Tibial nerve (tissue), 4 donors: ENCODE measurements at places on chromosomes 1 and 21.

DNA sequence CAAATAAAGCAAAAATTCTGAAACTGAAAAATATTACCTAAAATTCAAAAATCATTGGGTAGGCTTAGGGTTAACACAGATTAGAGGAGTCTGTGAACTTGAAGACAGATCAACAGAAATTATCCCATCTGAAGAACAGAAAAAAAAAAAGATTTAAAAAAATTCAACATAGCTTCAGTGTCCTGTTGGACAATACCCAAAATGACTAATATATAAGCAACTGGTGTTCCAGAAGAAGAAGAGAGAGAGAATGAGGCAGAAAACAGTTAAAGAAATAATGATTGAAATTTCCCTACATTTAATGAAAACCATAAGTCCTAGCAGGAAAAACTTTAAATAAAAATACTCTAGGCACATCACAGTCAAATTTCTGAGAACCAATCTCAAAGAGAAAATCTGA, 31.5 kb downstream of the TMCO1 start:
- no peak for DNase-seq

GRCh38 chr1:78177708-78178270, 132.0 kb downstream of the GIPC2 start:
- no peak for DNase-seq

DNA sequence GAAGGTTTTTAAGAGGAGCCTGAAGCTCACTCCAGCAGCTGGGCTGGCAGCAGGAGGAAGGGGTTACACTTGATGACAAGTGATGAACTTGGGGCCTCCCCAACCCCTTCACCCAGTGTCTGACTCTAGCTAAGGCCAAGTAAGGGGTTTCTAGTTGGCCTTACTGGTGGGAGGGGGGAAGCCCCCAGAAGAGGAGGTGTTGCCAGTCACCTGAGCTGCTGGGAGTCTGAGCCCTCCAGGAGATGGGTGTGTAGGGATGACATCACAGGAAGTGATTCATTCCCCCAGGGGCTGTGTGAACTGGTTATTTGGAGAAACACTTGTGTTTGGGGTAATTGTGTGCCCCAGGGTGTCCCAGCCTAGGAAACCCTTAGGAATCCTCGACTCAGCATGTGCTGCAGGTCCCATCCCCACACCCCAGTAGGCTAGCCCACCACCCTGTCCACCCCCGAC, 3.1 kb downstream of the PADI1 start:
- DNase-seq = no peak

DNA sequence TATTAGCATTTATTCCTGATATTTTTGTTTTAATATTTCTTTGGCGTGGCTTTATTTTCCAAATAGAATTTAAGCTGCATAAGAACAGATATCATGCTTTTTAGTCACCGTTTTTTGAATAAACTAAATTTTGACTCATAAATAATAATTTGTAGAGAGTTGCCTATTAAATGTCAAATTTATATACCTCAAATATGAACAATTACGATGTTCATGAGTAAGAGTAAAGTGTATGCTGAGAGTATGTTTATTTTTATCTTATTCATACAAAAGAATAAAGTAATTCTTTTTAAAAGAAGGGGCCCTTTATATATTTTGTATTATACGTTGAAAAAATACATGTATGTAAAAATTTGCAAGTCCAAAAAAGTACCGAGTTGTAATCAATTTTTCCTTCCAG, 126.5 kb upstream of the NRIP1 start:
- no peak for DNase-seq

- DNase-seq = no peak
Observed at GRCh38 chr1:205324781-205325180, 3.2 kb upstream of the NUAK2 start.

DNA sequence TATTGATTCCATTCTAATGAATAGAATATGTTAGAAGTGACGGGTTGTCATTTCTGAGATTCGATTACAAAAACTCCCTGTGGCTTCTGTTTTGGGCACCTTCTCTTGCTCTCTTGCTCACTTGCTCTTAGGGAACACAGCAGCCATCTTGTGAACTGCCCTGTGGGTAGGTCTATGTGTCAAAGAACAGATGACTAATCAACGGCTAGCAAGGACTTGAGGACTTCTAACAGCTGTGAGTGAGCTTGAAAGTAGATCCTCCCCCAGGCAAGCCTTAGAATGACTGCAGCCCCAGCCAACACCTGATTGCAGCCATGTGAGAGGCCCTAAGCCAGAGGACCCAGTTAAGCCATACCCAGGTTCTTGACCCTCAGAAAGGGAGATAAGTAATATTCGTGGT, 49.3 kb downstream of the AZIN2 start:
- no peak for DNase-seq

DNA sequence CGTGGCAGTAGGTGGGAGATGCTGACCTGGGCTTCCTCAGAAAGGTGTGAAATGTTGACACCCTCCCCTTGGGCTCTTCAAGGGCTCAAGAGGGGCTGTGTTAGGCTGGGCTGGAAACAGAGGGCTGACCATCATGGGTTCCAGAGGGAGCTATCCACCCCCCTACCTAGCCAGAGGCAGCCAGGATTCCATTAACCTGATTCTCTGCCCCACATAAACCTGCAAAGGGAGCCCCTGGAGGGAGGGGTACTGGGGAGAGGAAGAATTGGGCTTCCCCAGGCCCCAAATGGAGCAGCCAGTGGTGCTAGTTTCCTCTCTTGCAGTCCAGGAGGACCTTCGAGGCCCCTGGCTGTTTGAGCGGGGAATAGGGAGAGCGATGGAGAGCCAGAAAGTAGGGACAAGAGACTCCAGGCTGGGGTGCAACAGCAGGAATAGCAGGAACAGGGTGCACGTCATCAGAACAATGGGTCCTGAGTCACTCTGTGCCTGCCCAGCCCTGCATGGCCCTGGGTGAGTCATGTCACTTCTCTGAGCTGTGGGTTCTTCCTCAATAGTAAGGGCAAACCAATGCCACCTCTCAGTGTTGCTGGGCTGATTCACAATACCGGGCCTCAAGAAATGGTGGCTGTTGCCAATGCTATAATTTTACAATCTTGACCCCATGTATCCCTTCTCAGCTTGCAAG, 121.2 kb downstream of the EPHB2 start:
- DNase-seq = no peak

GRCh38 chr1:81007024-81007423, 793.7 kb upstream of the ADGRL2 start:
- DNase-seq = no peak

DNA sequence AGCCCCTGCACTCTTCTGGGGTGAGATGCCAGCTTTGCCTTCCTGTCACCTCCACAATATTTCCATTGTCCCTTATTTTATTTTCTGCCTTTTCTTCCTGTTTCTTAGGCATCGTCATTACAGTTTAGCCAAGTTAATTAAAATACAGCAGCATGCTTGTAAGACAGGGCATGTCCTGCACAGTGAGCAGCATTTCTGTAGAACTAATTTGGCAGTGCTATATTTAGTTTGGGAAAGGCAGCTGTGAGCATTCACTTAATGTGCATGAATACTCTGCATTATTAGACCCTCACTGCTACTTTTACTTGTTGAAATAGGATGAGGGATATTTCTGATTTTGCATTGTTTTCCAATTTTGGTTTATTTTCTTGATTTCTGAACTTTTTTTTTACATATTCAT, 133.3 kb downstream of the KCNK2 start:
- no peak for DNase-seq

GRCh38 chr21:38863291-38863690, 57.6 kb downstream of the ETS2 start:
- no peak for DNase-seq

DNA sequence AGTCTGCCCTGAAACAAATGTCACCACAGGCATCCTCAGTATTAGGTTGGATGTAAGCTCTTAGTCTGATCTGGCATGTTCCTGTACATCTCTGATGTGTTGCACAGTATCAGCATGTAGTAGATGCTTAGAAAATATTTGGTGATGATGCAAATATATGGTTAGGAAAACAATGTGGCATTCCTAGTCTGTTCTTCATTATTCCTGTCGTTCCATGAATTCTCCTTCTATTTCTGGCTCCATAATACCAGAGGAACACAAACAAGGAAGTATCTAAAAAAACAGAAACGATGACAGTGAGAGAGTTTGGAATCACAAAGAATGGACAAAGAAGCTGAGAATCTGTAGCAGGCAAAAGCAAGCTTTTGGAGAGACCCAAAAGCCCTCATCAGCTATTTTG, 236.6 kb downstream of the HHAT start:
- no peak for DNase-seq
